ENCODE measurements at places on chromosomes 12 and 14.

DNA sequence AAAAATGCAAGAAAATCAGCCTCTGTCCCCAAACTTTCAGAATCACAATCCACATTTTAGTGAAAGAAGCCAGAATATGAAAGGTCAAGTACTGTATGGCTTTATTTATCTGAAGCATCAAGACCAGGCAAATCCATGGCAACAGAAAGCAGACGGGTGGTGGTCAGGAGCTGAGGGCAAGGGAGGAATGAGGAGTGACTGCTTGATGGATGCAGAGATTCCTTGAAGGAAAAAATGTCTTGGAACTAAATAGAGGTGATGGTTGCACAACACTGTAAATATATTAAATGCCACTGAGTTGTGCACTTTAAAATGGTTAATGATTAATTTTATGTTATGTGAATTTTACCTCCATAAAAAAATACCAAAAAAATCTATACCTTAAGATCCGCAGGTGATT is 165.1 kb downstream of the GXYLT1 start:
- DNase-seq = no peak

- no peak for DNase-seq
Measured at GRCh38 chr12:117063162-117063911, 35.9 kb downstream of the TESC start.

DNA sequence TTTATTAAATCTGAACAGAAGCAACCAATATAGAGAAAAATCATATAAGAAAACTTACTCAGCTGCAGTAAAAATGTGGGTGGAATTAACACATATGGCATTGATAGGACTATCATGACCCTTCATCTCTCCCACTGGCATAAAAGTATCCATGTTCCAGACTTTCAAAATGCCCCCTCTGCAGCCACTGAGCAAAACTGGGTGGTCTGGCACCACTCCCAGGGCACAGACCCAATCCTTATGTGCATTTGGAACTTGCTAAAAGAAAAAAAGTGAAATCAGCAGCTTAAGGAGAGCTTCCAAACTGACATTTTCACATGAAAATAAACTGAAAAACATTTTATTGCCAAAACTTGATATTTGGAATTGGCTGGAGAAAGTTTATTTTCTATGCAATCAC is 141.5 kb downstream of the KIF21A start:
- DNase-seq = no peak

DNA sequence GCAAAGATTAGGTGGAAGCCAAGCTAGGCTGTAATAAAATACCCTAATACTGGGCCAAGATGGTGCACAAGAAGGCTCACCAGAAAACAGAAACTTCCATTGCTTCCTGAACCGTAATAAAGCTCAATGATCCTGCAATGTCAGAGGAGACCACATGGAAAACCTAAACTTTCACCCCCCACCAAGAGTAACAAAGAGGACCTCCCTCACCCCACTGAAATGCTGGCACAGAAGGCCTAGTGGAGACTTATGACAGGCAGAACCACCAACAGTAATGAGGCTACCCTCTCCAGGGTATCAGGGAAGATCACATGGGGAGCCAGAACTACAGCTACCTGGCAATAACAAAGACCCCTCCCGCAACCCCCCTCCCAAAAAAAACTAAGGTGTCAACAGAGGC is 43.1 kb downstream of the CEP83 start:
- no peak for DNase-seq

DNA sequence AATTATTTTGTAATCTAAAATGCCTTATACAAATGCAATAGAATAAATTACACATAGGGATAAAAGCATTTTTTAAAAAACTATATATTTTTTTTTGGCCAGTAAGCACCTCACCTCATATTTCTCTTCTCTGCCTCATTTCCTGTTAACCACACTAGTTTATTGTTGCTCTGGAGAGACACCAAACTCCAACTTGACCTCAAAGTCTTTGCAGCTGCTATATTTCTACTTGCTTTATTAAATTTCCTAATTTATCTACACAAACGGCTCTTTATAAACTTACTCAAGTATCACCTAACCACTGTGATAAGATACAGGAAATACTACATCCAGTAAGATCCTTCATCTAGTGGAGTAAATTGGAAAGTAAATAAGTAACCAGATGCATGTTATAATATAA is 622.3 kb downstream of the C12orf50 start:
- DNase-seq = no peak

DNA sequence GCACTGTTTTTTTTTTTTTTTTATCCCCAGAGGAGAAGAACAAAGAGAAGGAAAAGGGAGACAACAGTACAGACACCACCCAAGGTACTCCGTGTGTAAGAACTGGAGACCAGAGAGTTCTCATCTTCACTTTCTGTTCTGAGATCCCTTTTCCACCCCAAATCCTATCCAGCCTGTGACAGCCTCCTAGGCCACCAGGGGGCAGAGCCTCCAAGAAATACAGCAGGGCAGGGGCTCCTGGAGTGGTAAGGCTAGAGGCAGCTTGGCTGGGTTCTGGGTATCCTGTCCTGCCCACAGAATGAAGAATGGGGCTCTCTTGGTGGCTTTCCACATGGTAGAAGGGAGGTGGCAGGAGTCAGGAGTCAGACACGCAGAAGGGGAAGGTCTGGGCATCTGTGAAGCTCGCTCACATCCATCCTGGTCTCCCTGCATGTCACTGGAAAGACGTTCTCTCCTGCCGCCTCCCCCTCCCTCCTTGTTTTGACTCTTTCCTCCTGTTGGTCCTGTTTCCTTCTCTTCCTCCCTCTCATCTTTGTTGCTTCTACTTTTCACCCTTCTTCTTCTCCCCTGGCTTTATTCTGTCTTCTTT is 12.0 kb downstream of the CLSTN3 start:
- DNase-seq = peak; percentile 70

DNA sequence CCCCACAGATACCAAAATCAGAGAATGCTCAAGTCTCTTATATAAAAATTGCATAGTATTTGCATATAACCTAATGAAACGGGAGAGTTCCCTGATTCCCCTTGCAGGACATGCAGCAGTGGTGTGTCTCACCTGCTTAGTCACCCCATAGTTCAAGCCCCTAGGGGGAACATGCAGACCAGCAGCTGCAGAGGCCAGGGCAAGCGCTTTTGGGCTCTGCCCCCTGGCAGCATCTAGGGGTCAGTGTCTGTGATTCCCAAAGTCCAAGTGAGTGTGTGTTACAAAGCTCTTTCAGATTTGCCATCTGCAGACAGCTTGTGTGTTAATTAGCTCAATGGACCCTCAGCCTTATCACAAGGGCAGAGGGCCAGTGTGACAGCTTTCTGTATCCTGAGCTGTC is 110.1 kb downstream of the DNAI7 start:
- DNase-seq = no peak

DNA sequence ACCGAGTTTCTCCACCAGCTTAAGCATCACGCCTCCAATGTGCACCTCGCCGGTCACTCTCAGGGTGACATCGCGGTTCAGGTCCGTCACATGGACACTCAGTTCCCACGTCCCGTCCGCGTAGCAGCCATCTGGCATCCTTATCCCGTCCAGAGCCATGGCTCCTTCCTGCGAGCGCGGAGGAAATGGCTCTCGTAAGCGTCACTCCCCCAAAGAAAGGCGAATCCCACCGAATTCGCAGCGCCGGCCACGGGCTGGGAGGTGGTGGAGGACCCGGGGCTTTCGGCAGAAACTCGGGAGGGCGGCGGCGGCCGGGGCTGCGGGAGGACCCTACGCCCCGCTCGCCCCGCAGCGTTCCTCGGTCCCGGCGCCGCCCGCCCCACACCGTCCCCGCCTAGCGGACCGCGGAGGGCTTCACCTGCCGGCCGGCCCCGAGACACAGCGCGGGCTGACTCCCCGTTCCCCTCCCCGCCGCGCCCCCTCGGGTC is 396 bp downstream of the FERMT2 start:
- DNase-seq = no peak

DNA sequence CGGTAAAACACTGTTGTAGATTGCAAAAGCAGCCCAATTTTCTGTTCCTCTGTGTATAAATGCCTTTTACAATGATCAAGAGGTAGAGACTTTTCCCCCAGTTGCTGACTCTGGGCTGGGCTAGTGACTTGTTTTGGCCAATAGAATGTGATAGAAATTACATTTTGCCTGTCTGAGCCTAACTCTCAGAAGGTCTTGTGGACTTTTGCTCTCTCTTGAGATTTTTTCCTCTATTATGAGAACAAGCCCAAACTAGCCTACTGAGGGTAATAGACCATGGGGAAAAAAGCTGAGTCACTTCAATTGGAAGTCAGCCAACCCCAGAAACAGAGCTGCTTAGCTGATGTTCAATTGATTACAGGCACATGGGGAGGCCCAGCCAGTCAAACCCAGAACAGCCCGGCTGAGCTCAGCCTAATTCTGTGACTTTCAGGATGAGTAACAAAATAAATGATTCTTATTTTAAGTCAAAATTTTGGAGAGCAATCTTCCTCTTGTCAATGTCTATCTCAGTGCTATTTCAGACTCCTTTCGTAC is 61.4 kb downstream of the MYF5 start:
- DNase-seq = no peak

DNA sequence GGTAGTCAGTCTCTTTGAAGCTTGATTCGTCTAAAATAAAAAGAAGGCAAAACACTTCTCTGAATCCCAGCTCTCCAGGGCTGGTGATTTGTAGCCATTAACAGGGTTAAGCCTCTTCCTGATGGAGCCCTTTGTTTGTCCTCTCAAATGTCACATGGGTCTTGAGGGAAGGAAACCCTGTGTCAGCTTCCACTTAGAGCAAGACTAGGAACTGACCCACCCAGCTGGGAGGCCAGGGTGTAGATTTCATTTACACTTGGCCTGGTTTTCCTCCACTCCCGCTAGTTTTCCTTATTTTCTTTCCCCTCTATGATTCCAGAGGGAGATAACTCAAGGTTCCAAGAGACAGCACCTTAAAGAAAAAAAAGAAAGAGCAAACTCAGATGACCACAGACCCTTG is 230.5 kb upstream of the EGLN3 start:
- DNase-seq = no peak

GRCh38 chr12:65986047-65986446 is 144.5 kb downstream of the LLPH start:
- no peak for DNase-seq

GRCh38 chr14:89736881-89737280 is 217.6 kb downstream of the EFCAB11 start:
- DNase-seq = no peak

- DNase-seq = no peak
Measured at GRCh38 chr12:116414891-116415290, 137.4 kb upstream of the MED13L start.

- peak; percentile 28 for DNase-seq
Measured at GRCh38 chr14:103628221-103628683, 759 bp upstream of the KLC1 start.

GRCh38 chr14:105089746-105090492 is 24.7 kb upstream of the GPR132 start:
- DNase-seq = no peak

DNA sequence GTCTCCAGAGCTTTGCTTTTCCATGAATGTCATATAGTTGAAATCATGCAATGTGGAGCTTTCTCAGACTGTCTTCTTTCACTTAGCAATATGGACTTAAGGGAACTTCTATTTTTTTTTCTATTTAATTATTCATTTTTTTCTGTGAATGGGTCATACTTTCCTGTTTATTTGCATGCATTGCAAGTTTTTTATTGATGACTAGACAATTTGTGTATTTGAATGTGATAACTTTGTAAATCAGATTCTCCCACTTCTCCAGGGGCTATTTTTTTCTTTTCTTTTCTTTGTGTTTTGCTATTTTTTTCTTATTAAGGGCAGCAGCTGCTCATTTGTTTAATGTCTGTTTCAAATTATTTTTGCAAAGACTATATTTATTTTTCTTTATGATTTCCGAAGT is 1019.8 kb upstream of the ATXN7L3B start:
- DNase-seq = no peak

DNA sequence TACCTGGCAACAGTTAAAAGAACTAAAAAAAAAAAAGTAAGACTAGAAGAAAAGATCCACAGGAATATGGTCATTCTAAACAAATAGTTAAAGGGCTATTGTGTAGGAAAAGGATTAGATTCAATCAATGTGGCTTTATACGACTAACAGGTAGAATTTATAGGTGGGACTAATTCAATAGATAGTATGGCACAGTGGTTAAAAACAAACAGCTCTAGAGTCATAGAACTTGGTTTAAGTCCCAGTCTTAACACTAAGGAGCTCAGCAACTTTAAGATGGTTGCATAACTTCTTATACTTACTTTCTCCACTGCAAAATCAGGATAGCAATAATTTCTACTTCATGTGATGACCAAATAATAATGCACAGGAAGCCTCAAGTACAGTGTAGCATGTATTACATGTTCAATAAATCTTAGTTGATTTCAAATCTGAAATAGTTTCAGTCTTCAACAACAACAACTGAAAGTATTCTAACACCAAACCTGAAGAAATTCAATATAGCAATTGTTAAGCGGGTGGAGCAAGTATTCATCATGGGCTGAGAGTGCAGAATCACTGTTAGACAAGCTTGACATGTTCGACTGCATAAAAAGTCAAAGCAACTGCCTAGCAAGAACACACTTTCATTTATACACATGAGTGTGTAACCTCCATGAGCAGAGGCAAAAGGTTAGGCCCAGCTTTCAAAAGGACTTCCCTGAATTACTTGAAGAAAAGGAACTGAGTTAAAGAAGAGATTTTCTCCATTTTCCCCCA is 50.4 kb downstream of the ITPR2 start:
- DNase-seq = no peak

- DNase-seq = no peak
Measured at GRCh38 chr12:13116259-13116658, 12.8 kb upstream of the GSG1 start.

DNA sequence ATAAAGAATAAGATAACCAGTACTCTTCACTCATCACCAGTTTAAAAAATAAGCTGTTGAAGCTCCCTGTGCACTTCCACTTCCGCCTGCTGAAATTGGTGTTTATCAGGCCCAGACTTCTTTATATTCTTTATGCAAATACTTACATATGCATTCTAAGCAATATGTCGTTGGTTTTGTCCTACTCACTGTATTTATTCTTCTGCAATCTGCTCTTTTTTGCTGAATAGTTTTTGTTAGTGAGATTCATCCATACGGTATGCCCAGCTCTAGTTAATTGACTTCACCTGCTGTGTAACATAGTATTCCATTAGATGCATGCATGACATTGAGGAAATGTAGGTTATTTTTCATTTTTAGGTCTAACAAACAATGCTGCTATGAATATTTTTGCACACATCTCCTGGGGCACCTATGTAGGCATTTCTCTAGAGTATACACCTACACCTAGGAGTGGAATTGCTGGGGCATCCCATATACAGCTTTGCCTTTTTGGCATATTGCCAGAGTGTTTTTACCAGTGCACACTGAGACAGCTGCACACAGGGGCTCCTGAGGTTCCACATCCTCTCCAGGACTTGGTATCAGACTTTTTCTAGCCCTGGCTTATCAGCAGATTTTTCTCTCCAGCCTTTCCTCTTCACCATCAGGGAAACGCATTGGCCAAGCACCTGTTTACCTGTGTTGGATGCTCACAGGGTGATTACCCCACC is 1.0 kb upstream of the NRIP2 start:
- DNase-seq = no peak

DNA sequence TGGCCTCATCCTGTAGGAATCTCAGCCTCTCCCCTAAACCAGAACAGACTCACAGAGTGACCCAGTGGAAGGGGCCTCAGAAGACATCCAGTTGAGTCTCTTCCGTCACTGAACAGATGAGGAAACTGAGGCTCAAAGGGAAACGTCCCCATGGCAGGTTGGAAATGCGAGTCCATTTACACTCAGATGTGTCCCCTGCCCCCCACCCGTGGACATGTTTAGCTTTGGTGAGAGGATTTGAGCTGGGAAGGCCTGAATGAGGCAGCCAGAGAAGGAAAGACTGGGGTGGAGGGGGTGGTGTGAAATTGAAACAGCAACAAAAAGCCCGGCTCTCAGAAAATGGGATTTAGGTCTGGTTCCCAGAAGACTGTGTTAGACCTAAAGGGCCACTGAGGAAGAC is 1.7 kb downstream of the FAIM2 start:
- no peak for DNase-seq

GRCh38 chr12:99059824-99060511 is 414.9 kb downstream of the APAF1 start:
- no peak for DNase-seq

Measured in OCI-LY7 (cell line).